G401 (cell line): ENCODE measurements at places on chromosomes 11 and 22.

- no peak for DNase-seq
Observed at GRCh38 chr11:66912911-66913310, 45.3 kb downstream of the PC start.

DNA sequence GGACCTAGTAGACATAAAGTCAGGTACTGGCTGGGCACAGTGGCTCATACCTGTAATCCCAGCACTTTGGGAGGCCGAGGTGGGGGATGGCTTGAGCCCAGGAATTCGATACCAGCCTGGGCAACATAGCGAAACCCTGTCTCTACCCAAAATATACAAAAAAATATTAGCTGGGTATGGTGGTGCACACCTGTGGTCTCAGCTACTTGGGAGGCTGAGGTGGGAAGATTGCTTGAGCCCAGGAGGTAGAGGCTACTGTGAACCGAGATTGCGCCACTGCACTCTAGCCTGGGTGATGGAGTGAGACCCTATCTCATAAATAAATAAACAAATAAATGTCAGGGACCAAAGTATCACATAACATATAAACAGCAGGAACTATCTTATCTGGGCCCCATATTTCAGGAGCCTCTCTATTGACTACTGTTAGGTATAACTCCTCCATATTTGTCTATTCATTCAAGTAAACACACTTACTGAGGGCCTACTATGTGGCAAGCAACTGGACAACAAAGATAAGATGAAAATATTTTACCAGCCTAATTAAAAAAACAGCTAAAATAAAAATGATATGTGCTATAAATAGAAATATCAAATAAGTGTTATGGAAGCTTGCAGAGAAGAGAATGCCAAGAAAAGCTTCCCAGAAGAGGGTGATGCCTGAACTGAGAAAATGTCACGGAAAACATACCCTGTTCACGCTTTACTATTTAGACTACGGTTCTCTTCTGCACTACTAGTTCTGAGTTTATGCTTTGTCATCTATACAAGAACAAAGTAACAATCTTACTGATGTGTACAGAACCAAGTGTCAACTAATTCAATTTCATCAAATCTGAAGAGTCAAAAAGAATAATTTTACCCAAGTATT is 2.0 kb downstream of the NUP98 start:
- DNase-seq = no peak

- DNase-seq = no peak
Observed at GRCh38 chr22:20580179-20580578, 72.8 kb downstream of the MED15 start.

GRCh38 chr11:72061739-72062396 is 18.5 kb downstream of the NUMA1 start:
- DNase-seq = no peak

GRCh38 chr11:104645261-104646222 is 252.7 kb downstream of the CASP12 start:
- no peak for DNase-seq

- DNase-seq = peak; percentile 23
Observed at GRCh38 chr11:70661761-70662501, 263.6 kb downstream of the CTTN start.

DNA sequence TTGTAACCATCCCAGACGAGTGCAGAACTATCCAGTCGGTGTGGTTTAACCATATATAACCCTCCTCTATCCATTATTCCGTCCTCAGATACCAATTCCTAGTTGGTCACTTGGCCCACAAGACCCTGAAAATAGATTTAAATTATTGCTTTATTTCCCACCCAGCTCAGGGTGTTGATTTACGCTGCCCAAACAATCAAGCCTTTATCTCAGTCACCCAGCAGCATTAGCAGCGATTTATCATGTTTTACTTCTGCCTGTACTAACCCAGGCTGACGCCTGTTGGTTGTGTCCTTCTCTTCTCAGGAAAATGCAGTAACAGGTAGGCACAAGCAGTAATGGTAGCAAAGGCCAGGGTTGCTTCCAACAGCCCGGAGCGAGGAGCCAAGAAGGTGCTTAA is 81.2 kb downstream of the DSCAML1 start:
- no peak for DNase-seq

- DNase-seq = no peak
Observed at GRCh38 chr22:19892257-19892879, 37.7 kb upstream of the GNB1L start.

GRCh38 chr11:67118181-67118766 is 789 bp upstream of the KDM2A start:
- peak; percentile 33 for DNase-seq

- DNase-seq = no peak
Observed at GRCh38 chr11:112400476-112401014, 139.9 kb upstream of the PLET1 start.

DNA sequence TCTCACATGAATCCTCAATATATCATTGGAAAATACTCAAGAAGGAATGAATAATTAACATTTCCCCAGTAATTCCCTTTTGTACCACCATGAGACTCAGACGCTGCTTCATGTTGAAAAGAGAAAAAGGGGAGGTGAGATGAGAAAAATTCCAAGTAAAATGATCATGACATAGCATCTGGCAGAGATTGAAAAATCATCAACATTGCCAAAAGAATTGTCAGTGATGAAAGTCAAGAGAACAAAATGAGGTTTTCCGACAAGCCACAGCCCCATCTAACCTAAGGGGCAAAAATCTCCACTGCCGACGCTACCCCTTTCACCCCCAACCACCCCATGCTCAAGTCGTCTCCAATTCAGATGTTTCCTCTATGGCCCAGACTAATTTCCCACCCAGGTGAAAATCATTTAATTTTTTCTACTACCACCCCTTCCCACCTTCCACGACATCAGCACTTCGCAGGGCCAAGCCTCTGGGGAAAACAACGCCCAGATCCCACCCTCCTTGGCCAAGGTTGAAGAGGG is 1.2 kb downstream of the RAB6A start:
- DNase-seq = no peak

GRCh38 chr11:67482275-67482826 is 475 bp upstream of the AIP start:
- DNase-seq = no peak

DNA sequence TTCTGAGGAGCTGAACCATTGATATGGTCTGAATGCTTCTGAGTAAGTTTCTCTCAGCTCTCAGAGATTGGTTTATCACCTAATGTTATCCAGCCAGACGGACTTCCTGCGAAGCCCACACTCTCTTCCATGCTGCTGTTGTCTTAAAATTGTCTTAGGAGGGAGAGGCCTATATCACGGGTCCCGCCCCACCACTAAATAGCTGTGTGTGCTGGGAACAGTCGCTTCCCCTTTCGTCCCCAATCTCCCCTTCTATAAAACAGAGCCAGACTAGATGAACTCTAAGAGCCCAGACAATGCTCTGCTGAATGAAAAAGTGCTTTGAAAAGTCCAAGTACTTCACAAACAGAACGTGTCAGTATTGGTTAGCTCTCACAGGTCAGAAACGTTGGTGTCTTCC is 81.4 kb upstream of the AKIP1 start:
- DNase-seq = no peak

DNA sequence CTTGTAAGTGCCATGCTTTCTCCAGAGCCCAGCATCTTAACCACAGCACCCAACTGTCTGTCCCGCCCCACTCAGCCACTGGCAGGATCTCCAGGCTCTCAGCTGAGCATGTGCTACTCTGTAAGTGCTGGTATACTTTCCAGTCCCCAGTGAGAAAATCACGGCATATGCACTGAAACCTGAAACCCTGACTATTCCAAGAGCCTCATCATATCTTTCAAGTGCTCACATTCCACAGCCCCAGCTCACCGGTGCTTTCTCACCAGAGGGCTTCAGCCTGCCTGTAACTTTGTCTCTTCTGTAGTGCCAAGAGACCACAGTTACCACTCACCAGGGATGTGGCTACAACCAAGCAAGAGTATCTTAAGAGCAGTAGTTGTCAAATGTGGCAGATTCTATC is 24.4 kb upstream of the PAMR1 start:
- no peak for DNase-seq

DNA sequence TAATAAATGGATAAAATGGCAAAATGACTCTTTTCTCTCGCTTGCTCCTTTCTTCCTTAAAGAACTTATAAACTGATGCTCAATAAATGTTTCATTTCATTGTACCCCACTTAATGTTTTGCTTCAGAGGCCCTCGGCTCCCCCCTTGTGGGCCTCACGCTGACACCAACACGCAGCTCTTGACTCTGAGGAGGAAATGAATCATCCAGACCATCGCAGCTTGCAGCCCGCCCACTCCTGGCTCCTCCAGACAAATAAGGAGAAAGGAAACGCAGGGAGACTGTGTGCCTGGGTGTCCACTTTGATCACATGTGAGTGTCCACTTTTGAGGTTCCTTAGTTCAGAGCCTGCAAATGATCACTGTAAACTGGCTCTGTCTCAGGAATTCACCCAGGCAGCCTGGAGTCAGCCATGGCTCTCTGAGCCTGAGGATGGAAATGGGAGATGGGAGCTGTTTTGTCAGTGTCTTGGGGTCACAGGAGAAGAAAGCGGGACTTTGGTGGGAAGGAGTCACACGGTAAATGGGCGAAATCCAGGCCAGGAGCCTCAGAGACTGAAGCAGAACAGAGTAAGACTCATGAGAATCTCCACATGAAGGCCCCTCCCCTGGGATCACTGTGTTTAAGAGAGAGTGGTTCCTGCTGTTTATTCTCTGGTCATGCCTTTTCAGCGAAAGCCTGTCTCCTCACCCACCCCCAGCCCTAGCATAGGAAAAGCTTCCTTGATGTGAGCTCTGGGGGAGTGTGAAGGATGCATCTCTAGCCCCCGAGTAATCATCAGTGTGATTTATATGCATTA is 96.5 kb downstream of the CWC15 start:
- DNase-seq = peak; percentile 57

DNA sequence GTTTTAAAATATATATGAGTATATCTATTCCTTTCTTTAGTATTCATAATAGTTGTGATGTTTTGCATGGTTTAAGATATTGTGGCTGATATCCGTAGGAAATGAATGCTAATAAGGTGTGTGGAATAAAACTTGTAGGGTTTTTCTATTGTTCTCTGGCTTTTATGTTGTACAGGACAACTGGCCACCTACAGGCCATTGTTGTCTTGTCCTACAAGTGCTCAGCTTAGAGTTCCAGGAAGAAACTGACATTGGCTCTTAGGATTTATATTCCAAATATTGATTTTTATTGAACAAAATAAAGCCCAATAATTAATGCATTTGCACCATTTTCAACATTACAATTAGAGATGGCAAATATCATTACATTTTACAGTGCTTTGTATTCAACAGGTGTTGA is 512.8 kb upstream of the TENM4 start:
- DNase-seq = no peak

GRCh38 chr11:10314199-10315072 is 9.6 kb downstream of the ADM start:
- DNase-seq = peak; percentile 60

DNA sequence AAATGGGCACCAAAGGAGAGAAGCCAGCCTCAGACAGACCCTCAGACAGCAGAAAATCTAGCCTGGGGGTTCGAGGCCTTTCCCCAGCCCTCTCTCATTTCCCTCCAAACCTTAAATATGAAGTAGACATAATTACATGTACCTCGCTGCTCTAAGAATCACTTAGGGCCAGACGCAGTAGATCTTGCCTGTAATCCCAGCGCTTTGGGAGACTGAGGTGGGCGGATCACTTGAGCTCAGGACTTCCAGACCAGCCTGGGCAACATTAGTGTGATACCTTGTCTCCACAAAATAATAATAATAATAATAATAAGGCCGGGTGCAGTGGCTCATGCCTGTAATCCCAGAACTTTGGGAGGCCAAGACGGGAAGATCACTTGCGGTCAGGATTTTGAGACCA is 52.1 kb upstream of the WNT7B start:
- no peak for DNase-seq

GRCh38 chr11:1153951-1154493 is 3.7 kb upstream of the MUC5AC start:
- DNase-seq = no peak

- peak; percentile 95 for DNase-seq
Observed at GRCh38 chr11:109435121-109435742, 13.2 kb downstream of the C11orf87 start.

DNA sequence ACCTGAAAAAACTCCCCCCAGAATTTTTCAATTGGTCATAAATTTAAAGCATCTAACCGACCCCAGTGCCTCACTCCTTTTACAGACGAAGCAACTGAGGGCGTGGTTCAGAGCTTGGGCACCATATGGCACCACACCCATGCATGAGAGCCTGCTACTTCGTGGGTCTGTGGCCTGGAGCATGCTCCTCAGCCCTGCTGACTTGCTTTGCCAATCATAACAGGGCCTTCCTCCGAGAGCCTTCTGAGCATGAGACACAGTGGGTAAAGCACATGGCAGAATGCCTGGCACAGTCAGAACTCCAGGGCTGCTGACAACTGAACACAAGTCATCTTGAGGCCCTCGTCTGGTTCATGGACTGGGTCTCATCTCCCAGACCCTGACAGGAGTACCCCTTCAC is 33.3 kb downstream of the HIRA start:
- DNase-seq = no peak

GRCh38 chr11:111575740-111576139 is 26.5 kb upstream of the SIK2 start:
- DNase-seq = no peak

DNA sequence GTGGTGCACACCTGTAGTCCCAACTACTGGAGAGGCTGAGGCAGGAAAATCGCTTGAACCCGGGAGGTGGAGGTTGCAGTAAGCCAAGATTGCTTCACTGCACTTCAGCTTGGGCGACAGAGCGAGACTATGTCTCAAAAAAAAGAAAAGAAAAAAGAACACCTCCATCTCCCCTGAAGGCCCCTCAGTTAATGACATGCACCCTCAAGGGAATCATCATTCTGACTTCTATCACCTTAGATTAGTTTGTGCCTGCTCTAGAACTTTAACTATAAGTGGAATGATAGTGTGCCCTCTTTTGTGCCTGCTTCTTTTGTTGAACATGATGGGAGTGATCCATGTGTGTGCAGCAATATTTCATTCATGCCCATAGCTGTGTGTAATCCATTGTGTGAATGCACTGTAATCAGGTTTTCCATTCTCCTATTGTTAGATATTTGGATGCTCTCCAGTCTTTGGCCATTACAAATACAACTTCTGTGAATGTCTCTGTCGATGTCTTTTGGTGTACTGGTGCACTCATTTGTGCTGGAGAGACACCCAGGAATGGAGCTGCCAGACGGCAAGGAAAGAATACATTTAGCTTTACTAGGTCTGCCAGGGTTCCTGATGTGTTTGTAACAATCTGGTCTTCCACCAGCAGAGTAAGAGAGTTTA is 883 bp upstream of the VPREB3 start:
- DNase-seq = no peak

- DNase-seq = no peak
Observed at GRCh38 chr11:113213549-113213948, 100.8 kb upstream of the TTC12 start.

GRCh38 chr11:134124660-134125451 is 56.0 kb downstream of the JAM3 start:
- DNase-seq = peak; percentile 38

- DNase-seq = peak; percentile 91
Observed at GRCh38 chr11:117226388-117227385, 5.2 kb downstream of the PCSK7 start.

- peak; percentile 46 for DNase-seq
Observed at GRCh38 chr22:46734830-46735453, 3.1 kb downstream of the CERK start.

- no peak for DNase-seq
Observed at GRCh38 chr11:103147627-103148026, 38.4 kb downstream of the DYNC2H1 start.

- no peak for DNase-seq
Observed at GRCh38 chr22:37768273-37768672, 39.5 kb upstream of the GCAT start.

- no peak for DNase-seq
Observed at GRCh38 chr22:43919106-43919973, 4.3 kb upstream of the PNPLA3 start.
